Foreskin fibroblast (primary cell): ENCODE measurements at places on chromosomes 7 and 10.

GRCh38 chr7:125279961-125280360, 350.3 kb upstream of the POT1 start:
- DNase-seq, result no peak

DNA sequence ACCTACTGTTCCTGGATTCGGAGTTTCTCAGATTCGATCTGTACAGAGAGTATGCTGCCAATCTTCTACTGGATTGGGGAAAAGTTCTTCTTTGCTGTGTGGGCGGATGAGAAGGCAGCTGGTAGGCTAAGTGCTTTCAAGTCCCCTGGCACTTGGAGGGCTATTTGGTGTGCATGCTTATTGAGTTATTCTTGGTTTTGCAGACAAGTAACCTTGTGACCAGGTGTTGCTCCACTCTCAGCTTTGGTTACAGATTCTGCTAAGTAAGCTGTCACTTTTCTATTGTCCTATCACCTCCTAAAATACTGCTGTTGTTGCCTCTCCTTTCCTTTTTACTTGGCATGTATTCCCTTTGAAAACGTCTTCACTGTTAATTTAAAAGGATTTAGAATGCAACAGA, 1375.1 kb upstream of the LRRTM3 start:
- DNase-seq, result no peak

- no peak for DNase-seq
These were observed 37.9 kb downstream of the SORCS1 start for GRCh38 chr10:107126512-107127065.

DNA sequence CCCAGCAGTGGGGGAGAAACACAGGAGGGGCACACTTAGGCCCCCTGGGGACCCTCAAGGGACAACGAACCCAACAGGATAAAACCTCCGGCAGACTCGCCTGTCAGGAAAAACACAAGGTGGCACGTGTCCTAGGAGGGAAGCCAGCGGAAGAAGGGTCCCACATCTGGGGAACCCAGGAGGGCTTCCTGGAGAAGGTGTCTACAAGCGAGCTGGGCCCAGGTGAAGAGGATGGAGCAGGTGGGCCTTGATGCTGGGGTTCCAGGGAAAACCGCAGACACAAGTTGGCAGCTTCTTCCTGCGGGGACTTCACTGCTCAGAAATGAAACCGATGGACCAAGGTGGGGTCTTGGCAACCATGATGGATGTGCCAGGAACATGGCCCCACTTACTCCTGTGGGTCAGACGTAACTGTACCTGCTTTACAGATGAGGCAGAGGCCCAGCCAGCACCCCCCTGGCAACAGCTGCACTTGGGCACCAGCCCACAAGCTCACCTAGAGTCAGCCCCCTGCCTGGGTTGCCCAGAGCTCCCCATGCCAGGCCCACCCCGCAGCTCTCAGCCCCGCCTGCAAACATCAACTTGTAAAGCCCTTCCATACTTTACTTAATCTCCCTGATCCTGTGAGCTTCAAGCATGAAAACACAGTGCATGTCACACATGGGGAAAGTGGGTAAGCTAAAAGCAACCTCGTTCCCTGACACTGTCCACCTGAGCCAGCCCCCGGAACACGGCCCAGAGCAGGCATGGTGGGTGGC, 225.0 kb downstream of the ELFN1 start:
- DNase-seq, result no peak

GRCh38 chr10:90960355-90960814, 39.5 kb upstream of the ANKRD1 start:
- peak; percentile 96 for DNase-seq

- no peak for DNase-seq
These were observed 175.0 kb downstream of the PLPP4 start for GRCh38 chr10:120632047-120632446.

DNA sequence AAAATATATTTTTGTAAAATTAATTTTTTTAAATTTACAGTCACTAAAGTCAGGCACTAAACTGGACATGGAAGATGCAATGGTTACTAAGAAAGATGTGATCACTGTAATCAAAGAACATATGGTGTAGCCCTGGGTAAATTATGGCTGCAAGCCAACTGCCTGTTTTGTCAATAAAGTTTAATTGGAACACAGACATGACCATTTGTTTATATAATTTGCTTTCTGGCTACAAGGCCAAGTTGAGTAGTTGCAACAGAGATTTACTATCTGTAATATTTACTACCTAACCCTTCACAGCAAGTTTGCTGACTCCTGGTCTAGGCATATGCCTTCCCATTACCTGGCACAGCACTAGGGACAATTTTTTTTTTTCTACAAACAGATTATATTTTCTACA, 448.9 kb downstream of the ADRA2A start:
- DNase-seq, result no peak

DNA sequence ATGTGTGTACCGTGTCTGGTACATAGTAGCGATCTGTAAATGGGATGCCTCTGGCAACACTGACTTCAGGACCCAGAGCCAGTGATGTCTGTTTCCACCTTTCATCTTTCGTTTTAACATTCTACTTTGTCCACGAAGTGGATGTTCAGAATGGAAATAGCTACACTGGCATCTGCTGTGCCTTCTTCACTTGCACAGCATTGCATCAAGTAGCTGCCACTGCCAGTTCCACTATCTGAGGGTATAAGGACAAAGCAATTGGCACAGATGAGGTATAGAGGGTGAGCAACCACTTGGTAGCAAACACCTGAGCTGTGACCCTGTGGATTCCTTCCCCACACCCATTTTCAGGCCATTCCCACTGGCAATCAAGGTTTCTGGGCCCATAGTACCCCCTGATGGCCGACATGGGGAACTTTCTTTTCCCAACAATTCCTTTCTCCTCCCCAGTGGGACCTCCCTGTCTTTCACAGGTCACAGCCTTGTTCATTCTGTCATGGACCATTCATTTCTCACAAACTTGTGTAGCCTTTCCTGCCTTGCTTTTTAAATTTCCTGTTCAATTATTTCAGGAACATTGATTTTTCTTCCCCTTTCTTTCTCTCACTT, 4.0 kb downstream of the ITGA8 start:
- DNase-seq, result peak; percentile 52

- no peak for DNase-seq
These were observed 20.6 kb upstream of the PWWP2B start for GRCh38 chr10:132376394-132376851.
